ENCODE measurements at places on chromosomes 4 and X.

- DNase-seq: no peak
Observed at GRCh38 chrX:115630204-115630603, 69.2 kb downstream of the PLS3 start.

GRCh38 chr4:104868533-104868932, 278.1 kb upstream of the TET2 start:
- no peak for DNase-seq

- DNase-seq: no peak
Observed at GRCh38 chr4:53702334-53703266, 111.3 kb upstream of the LNX1 start.

DNA sequence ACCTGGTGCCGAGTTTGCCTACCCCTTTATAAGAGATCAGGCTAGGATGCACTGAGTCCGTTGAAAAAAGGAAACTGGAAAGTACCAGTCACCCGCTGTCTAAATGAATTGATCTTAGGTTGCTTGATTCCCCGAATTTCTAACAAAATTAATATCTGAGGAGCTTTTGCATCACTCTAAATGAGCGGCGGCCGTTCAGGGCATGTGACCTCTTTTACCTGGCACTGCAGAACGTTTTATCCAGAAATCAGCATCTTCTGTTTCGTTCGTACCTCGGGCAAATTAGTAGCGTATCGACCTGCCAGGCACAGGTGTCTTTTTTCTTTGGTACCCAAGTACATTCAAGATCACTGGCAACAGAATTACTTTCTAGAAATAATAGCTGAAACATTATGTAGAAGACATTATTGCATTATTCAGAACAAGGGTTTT, 876 bp downstream of the KLHL2 start:
- DNase-seq: no peak

- no peak for DNase-seq
Observed at GRCh38 chr4:95394752-95395306, 153.9 kb downstream of the UNC5C start.

- no peak for DNase-seq
Observed at GRCh38 chr4:170386971-170387370, 297.2 kb upstream of the AADAT start.
